CD4-positive, CD25-positive, alpha-beta regulatory T cell (primary cell): ENCODE measurements at places on chromosomes 5 and 9. TPM values are rescaled to one million over a fixed set of nuclear protein-coding genes. Genes with fewer than 3 reads are reported as not detected.

GRCh38 chr9:129542741-129543140 lies 78.2 kb downstream of the C9orf50 start:
- no peak overlapping the region for H3K27ac ChIP-seq
- no peak overlapping the region for H3K4me3 ChIP-seq
- no peaks in the 10 kb centered on the region for H3K4me1 ChIP-seq
- H3K36me3 ChIP-seq = no peaks in the 10 kb centered on the region

DNA sequence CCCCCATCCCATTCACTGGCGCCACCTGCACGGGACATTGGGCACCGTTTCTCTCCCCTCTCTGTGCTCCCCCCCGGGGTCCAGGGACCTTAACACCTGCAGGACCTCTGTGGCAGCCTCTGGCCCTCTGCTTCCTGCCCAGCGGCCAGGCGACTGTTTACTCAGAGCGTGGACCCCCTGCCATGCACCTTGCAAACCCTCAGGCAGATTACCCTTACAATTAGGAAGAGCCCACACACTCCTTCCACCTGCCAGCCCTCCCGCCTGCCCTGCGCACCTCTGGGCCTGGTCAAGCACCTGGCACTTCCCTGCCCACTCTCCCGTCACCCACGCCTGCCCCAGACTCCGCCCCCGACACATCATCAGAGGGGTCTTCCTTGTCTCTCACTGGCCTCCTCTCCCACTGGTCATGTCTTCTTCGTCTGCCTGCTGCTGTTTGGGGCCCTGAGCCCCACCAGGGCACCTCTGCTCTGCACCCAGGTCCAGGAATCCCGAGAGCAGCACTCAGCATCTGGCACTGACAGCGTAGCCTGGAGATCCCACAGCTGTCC lies 281.3 kb upstream of the IRX4 start:
- no peaks in the 10 kb centered on the region for H3K27me3 ChIP-seq
- H3K4me3 ChIP-seq = no peak overlapping the region
- DNase-seq = no peak
- no peaks in the 10 kb centered on the region for H3K36me3 ChIP-seq

Gene LCN1
- total RNA-seq = not detected

- H3K36me3 ChIP-seq = no peaks in the 10 kb centered on the region
- no peak overlapping the region for H3K27ac ChIP-seq
- H3K4me3 ChIP-seq = no peak overlapping the region
- DNase-seq = no peak
- no peaks in the 10 kb centered on the region for H3K27me3 ChIP-seq
Measured at GRCh38 chr5:38285226-38285625, 26.9 kb downstream of the EGFLAM start.

GRCh38 chr5:171773106-171773505 lies 12.5 kb upstream of the SMIM23 start:
- no peaks in the 10 kb centered on the region for H3K4me1 ChIP-seq
- no peaks in the 10 kb centered on the region for H3K36me3 ChIP-seq
- no peak for DNase-seq
- no peaks in the 10 kb centered on the region for H3K27me3 ChIP-seq
- H3K27ac ChIP-seq = no peak overlapping the region

DNA sequence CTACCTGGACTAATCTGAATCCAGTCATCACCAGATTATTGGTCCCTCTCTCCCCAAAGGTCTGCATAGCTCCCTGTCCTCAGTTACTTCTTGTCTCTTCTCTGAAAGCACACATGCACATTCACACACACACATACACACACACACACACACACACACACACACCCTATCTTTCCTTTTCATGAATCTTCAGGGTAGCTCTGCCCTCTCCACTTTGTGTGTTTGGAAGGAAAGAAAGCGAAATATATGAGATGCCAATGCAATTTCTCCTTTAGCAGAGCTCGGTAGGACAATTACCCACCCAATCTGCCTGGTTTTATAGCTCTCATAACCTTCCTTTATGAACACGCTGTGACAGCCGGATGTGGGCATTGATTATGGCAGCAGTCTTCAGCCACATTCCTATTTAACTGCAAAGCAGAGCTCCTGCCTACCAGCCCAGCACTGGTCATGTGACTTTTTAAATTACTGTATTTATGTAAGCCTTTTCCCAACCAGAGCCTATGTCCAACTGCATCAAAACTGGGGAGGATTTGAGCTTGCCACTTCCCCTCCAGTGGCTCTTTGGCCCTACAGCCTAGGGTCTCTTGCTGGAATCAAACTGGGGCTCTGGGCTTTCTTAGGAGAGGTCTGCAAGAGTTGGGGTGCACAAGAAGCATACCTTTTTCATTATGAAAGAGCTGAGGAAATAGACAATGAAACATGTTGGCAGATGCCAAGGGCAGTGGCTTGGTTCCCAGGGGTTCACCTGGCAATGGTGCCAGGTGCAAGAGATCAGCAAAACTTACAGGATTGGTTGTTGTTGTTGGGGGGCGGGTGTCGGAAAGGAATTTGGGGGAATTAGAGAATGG lies 20.8 kb upstream of the MATR3 start:
- H3K4me3 ChIP-seq = peak overlapping the region; percentile 81
- peak overlapping the region; percentile 69 for H3K27ac ChIP-seq
- no peak for DNase-seq
- H3K36me3 ChIP-seq = no peaks in the 10 kb centered on the region
- H3K27me3 ChIP-seq = no peaks in the 10 kb centered on the region

- no peak for DNase-seq
- no peak overlapping the region for H3K27ac ChIP-seq
- H3K27me3 ChIP-seq = no peaks in the 10 kb centered on the region
Measured at GRCh38 chr5:45672271-45672670, 23.9 kb downstream of the HCN1 start.

Gene SLC36A3
- total RNA-seq = not detected

- H3K27ac ChIP-seq = no peak overlapping the region
- DNase-seq = peak; percentile 55
- H3K36me3 ChIP-seq = no peaks in the 10 kb centered on the region
- peaks cover 4% of the 10 kb centered on the region for H3K27me3 ChIP-seq
- H3K4me1 ChIP-seq = no peaks in the 10 kb centered on the region
- no peak overlapping the region for H3K4me3 ChIP-seq
Measured at GRCh38 chr5:16726538-16726946, 109.7 kb upstream of the RETREG1 start.

GRCh38 chr9:76741524-76741923 lies 22.7 kb upstream of the PCA3 start:
- H3K4me3 ChIP-seq = no peak overlapping the region
- no peaks in the 10 kb centered on the region for H3K4me1 ChIP-seq
- no peak for DNase-seq
- no peak overlapping the region for H3K27ac ChIP-seq

Gene ADGRV1
- total RNA-seq = 0.52 TPM

- H3K36me3 ChIP-seq = no peaks in the 10 kb centered on the region
- H3K4me3 ChIP-seq = no peak overlapping the region
- H3K4me1 ChIP-seq = no peaks in the 10 kb centered on the region
Measured at GRCh38 chr9:108049026-108049607, 559.5 kb upstream of the KLF4 start.

- H3K27ac ChIP-seq = no peak overlapping the region
- no peaks in the 10 kb centered on the region for H3K4me1 ChIP-seq
- H3K27me3 ChIP-seq = no peaks in the 10 kb centered on the region
- no peaks in the 10 kb centered on the region for H3K36me3 ChIP-seq
- no peak for DNase-seq
Measured at GRCh38 chr9:88551546-88552137, 16.7 kb downstream of the NXNL2 start.

Gene REEP2
- total RNA-seq = not detected

- H3K4me1 ChIP-seq = no peaks in the 10 kb centered on the region
- H3K4me3 ChIP-seq = no peak overlapping the region
- H3K27me3 ChIP-seq = no peaks in the 10 kb centered on the region
- DNase-seq = no peak
- H3K36me3 ChIP-seq = no peaks in the 10 kb centered on the region
- no peak overlapping the region for H3K27ac ChIP-seq
Measured at GRCh38 chr5:57817001-57817453, 334.4 kb upstream of the ACTBL2 start.

DNA sequence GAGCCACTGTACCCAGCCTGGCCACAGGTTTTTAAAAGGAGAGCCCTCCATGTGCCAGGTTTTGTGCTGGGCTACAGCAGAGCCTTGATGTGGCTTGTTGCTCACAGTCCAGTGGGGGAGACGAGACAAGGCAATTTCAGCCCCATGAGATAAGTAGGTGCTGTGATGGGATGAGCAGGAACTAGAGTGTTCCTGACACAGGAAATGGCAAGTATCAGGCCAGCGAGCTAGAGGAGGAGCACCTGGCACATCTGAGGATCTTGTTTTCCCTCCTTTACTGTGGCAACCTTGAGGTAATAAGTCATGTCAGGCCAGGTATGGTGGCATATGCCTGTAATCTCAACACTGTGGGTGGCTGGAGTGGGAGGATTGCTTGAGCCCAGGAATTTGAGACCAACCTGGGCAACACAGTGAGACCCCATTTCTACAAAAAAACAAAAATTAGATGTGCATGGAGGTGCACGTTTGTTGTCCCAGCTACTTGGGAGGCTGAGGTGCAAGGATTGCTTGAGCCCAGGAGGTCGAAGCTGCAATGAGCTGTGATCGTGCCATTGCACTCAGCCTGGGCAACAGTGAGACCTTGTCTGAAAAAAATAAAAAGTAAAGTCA lies 3.8 kb upstream of the ZDHHC12 start:
- peaks cover 3% of the 10 kb centered on the region for H3K36me3 ChIP-seq
- H3K27me3 ChIP-seq = no peaks in the 10 kb centered on the region
- H3K27ac ChIP-seq = no peak overlapping the region
- H3K4me1 ChIP-seq = peaks cover 23% of the 10 kb centered on the region

DNA sequence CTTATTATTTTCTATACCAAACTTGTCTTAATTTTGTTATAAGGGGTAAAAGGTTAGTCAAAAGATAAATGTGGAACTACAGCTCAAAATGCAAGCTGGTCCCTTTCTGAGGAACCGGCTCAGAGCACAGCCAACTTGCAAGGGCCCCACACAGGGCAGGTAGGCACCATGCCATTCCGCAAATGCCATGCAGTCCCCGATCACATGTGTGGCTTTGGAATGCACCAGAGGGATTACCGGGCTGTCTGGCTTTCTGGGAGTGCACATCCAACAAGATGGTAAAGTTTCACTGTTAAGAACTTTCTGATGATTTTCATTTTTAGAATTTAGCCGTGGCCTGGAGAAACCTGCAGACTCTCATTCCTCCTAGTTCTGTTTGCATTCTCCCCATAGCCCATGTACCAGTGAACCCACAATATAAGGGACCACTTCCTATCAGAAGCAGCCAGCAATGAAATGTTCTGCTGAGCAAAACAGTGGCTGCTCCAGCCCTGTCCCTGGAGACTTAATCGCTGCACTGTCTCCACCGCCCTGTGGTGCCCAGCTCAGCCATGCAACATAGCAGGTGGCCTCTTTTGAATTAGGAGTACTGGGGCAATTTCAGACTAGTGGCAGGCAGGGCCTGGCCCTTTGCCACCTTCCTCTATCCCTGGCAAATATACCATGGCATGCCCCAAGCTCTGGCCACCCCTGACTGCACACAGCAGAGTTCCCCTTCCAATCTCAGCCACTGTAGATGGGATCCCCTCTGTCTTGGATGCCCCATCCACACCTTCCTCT lies 11.4 kb downstream of the SHB start:
- H3K36me3 ChIP-seq = no peaks in the 10 kb centered on the region
- DNase-seq = no peak
- no peaks in the 10 kb centered on the region for H3K4me1 ChIP-seq
- no peaks in the 10 kb centered on the region for H3K27me3 ChIP-seq
- no peak overlapping the region for H3K4me3 ChIP-seq

GRCh38 chr5:150637245-150638052 lies 3.0 kb upstream of the SYNPO start:
- H3K36me3 ChIP-seq = no peaks in the 10 kb centered on the region
- DNase-seq = no peak
- no peaks in the 10 kb centered on the region for H3K4me1 ChIP-seq
- H3K27me3 ChIP-seq = no peaks in the 10 kb centered on the region

GRCh38 chr9:93244510-93245436 lies 60.8 kb downstream of the WNK2 start:
- no peak for DNase-seq
- H3K36me3 ChIP-seq = no peaks in the 10 kb centered on the region
- no peak overlapping the region for H3K27ac ChIP-seq
- no peaks in the 10 kb centered on the region for H3K27me3 ChIP-seq

GRCh38 chr5:172840432-172841154 lies 6.5 kb downstream of the ERGIC1 start:
- no peak overlapping the region for H3K27ac ChIP-seq
- DNase-seq = no peak
- H3K4me3 ChIP-seq = no peak overlapping the region
- no peaks in the 10 kb centered on the region for H3K27me3 ChIP-seq
- no peaks in the 10 kb centered on the region for H3K36me3 ChIP-seq

DNA sequence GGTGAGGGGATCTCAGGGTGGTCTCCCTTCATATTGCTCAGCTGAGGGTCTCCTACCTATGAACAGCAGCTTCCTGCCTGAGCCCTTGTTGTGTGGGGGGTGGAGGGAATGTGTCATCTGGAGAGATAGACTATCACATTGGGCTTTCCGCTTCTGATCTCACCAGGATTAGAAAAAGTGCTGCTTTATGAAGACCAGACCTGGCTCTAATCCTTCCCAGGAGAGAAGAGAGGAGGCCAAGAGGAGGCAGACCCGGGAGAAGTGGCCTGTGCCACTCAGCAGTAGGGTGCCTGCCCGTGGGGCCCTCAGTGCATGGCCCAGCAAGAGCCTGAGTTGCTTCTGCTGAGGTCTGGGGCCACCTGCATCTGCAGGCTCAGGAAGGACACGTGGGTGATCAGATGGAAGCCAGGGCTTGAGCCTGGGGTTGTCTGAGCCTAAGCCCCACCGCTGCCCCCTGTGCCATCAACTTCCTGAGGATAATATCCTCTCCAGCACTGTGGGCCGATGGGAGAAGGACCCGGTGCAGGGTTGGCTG lies 22.1 kb upstream of the COL5A1 start:
- no peaks in the 10 kb centered on the region for H3K4me1 ChIP-seq
- H3K27ac ChIP-seq = no peak overlapping the region
- no peaks in the 10 kb centered on the region for H3K27me3 ChIP-seq
- DNase-seq = no peak

DNA sequence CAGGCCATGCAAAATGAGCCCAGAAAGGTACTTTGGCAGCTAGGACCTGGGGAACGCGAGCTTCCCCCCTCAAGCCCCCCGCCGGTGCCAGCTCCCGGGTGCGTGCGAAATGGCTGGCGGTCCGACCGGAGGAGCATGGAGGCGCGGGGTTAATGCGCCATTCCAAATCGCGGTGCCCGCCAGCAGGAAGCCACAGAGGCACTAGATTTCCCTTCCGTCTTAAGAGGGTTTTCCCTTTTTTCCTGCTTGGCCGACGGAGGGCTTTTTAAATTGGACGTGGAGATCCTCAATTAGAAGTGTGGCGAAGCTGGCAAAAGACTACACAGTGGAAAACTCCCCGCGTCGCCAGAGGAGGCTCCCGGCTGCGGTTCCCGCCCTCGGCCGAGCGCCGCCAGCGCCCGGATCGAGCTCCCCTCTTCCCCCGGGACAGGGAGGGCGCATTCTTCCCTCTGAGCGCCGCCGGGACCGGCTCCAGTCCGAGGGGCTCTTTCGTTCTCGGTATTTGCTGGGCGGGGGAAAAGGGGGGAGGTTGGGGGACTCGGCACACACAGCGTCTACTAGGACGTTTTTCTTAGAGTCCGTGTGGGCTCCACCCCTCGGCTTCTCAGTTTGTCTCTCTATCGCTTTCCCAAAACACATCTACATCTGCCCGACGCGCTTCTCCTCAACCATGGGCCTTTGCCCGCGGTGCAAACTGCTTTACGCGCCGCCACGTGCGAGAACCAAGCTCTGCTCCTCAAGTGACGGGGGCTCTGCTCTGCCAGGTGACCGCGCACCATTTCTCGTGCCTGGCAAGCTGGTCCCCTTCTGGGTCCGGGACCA lies 3.0 kb downstream of the GDNF start:
- H3K4me1 ChIP-seq = peaks cover 10% of the 10 kb centered on the region
- no peaks in the 10 kb centered on the region for H3K36me3 ChIP-seq
- H3K27me3 ChIP-seq = peaks cover 35% of the 10 kb centered on the region
